ENCODE measurements at places on chromosomes 2 and 18.

DNA sequence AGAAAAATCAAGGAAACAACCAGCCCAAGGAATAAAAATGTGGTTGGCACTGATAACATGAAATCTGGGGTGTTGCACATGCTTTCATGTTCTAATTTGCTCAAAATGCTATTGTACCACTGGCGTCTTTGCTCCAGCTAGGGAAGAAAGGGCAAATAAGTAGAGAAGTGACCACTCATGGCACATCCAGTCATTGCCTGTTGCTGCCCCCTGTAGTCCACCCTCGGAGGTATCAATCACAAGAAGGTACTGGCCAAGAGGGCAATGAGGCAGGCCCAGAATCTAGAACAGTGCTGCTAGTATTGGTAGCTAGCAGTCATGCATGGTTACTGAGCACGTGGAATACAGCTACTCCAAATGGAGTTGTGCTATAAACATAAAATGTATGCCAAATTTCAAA, 213.4 kb downstream of the CDCA7 start:
- no peak for DNase-seq

GRCh38 chr2:54704688-54705605, 18.5 kb upstream of the EML6 start:
- no peak for DNase-seq

- no peak for DNase-seq
Measured at GRCh38 chr2:118842661-118843482, 4.6 kb downstream of the EN1 start.

- no peak for DNase-seq
Measured at GRCh38 chr2:118846953-118847761, at the start of gene EN1. Gene EN1 (minus strand): TSS chr2:118847648. CDS start chr2:118847167, 481 bp downstream.

DNA sequence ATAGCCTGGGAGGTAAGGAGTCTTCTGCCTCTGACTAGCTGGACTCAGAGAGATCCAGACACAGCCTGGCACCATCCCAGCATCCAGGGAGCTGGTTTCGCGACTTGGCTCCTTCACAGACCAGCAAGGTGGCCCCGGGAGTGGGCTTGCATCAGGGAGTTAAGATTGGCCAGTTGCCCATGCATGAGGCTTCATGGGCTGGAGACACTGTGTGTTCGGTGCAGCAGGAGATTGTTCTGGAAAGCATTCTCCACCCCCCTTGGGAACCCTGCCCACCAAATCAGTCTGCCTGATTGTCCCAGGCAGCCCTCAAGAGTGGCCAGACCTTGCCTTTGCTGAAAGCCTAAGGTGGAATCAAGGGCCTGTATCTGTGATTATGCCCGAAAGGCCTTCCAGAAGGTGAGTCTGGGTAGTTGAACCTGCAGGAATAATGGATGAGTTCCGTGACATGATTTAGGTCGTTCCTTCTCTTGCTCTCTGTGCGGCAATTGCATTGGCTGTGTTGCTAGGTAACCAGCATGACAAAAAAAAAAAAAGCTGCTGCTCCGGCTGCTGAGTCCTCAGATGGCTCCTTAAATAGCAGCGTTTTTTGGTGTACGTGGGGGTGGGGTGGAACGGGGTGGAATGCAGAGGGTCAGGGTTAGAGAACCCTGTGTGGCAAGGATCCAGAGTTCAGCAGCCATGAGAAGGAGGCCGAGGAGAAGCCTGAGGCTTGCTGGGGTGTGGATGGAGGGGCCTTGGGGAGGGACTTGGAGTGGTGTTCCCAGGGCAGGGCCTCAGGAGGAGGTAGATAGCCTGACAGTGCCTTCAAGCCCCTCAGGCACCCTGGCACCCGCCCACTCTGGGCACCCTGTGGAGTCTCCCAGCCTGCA, 93.0 kb upstream of the MCFD2 start:
- DNase-seq = no peak

DNA sequence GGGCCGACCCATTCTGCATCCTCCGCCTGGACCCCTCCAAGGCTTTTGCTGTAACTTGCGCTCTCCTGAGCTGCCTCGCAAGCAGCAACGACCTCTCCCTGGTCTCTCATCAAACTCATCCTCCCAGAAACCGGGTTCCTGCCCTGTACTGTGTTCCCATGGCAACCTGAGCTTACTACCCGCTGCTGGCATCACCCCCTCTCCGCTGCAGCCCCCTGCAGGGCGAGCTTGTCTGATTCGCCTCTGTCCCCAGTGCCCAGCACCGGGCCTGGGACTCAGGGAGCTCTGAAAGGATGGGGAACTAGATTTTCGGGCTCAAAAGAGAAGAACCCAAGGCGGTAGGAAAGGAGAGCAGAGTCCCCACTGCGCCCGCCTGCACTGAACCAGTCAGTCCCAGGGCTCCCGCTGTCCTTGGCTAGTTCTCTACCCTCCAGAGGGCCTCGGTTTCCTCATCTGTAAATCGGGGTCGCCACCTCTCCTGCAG, 463 bp downstream of the HS1BP3 start:
- no peak for DNase-seq
